AML-193 (cell line): ENCODE measurements at places on chromosomes 4 and X.

- no peak for DNase-seq
Measured at GRCh38 chr4:74755486-74755885, 38.8 kb downstream of the BTC start.

DNA sequence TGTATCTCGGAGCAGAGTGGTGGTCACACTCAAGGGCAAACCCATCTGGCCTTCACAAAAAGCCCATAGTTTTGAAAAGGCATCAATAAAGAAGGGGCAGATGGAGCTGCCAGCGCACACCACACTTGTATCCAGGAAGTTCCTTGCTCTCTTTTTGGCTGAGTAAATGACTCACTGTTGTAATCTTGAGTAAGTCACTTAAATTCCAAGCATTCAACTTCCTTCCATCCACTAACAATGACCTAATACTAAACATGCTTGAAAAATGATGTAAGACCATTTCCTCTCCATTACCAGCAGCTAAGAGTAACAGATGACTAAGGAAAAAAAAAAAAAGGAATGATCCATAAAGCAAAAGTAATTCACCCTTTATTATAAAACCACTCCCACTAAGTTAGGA, 32.4 kb upstream of the MYOZ2 start:
- DNase-seq: peak; percentile 93

GRCh38 chrX:45232139-45232538, 31.5 kb upstream of the DIPK2B start:
- no peak for DNase-seq

DNA sequence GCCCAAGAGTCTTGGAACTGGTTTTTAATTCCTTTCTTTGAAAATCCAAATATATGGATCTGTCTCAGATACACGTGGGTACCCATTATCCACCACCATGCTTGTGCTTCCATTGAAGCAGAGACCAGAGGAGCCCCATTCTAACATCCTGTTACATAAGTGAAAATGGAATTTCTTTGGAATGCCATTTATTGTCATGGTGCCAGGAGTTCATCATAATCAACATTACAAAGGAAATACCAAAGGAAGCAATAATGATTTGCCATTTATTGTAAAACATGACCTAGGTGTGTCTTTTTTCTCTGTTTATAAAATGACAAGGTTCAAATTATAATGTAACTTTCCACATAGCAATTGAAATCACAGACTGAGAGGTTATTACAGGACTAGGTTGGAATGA, 61.7 kb downstream of the PALLD start:
- no peak for DNase-seq

DNA sequence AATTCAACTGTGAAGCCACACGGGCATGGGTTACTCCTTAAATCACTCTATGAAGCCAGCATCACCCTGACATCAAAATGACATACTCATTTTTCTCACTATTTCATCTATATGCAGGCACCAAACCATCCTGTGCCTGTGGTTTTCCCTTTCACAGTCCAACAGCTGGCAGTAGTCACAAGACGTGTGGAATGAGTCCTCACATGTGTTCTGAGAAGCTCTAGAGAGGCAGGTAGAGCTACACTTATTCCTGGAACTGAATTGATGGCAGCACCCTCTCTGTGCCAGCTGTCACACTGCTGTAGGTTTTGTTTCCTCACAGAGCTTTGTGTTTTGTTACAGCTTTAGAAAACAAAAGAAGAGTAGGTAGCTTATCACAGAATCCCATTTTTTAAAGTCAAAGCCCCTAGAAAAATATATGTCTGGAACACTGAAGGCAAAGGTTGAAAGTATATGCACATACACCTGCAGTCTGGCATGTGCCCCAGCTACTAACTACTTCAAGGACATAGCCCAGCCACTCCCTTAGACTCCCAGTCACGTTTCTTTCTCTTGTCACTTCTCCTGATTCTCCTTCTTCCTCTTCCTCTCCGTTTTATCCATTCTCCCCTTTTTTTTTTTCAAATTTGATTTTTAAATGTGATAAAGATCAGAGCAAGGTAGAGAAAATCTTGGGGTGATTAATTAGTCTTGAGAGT, 107.1 kb downstream of the ANXA10 start:
- DNase-seq: no peak

GRCh38 chrX:1140236-1140681, 72.2 kb downstream of the CRLF2 start:
- DNase-seq: no peak

DNA sequence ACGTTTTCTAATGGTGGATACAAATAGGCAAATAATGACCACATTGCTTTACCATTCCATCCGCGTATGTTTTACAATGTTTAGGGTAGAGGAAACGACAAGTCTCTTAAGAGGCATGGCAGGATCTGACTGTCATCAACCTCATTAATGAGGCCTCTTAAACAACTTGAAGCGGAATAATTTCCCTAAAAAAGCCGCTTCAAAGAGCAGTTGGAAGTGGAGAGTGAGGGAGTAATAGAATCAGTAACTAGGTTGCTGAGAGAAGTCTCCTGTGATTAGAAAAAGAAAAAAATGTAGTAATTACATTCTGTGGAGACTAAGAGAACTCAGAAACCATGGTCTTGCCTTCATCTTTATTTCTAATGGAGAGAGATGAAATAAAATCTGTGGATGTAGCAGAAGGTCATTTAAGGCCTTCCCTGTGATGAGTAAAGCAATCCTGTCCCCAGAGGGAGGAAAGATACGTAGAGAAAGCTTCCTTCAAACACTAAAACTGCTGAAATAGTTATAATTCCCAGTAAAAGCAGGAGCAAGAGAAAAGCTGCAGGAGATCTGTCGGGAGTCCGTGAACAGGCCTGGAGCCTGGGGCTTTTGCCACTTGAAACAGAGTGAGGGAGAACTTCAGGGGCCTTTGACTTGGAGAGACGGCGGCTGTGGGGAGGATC, 11.1 kb upstream of the SEPSECS start:
- no peak for DNase-seq

GRCh38 chr4:87805971-87806370, 6.6 kb downstream of the IBSP start:
- DNase-seq: peak; percentile 35

DNA sequence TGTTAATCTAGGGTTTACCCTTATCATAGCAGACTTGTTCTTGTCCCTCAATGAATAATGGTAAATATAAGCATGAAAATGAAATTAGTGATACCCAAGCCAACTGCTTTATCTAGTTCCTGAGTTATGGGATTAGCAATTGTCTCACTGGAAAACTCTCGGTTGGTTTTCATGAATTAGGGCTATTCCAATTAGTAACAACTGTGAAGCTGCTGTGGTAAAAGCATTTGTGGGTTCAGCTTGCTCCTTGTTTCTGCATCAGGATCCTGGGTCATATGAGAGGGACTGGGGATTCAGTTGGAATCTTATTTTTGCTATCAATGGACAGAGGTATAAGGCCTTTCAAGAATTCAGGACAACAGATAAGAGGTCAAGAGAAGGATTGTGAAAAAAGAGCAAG, 50.2 kb downstream of the DCX start:
- no peak for DNase-seq

DNA sequence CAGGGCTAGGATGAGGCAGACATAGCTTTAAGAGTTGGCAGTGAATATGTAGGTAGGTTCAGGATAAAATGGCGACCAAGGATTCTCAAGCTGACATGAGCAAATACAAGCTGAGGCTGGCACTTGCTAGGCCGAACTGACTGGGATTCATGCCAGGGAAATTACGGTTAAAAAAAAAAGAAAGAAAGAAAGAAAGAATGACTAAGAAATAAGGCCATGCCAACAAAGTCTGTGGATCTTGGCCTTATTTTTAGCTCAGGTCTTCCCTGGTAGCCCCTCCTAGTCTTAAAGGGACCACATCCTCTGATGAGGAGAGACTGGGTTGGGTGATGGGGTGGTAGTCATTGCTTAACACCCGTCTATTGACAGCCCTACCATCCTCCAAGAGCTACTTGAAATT, 64.4 kb upstream of the KLHL13 start:
- DNase-seq: no peak

- DNase-seq: no peak
Measured at GRCh38 chr4:153221783-153222706, 17.8 kb downstream of the TRIM2 start.
